Hematopoietic multipotent progenitor cell treated with erythropoietin and hydrocortisone succinate and interleukin-3 and kit ligand, for 6 days (in vitro differentiated cells): ENCODE measurements at places on chromosomes 6 and 20.

GRCh38 chr6:684831-685636 is 7.9 kb downstream of the EXOC2 start:
- no peak for DNase-seq

DNA sequence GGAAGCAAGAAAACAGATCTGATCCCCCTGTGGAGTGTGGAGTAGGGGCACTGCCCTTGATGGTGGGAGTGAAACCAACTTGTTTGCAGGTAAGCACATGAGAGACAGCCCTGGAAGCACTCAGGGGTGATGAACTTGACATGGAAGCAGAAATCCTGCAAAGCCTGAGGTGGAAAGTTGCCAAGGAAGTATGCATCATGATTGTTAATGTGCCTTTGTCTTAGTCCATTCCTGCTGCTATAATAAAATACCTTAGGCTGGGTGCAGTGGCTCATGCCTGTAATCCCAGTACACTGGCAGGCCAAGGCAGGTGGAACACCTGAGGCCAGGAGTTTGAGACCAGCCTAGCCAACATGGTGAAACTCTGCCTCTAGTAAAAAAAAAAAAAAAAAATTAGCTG is 40.2 kb upstream of the IFNGR1 start:
- DNase-seq, result no peak

GRCh38 chr20:37393863-37394542 is 48.1 kb downstream of the SRC start:
- no peak for DNase-seq

DNA sequence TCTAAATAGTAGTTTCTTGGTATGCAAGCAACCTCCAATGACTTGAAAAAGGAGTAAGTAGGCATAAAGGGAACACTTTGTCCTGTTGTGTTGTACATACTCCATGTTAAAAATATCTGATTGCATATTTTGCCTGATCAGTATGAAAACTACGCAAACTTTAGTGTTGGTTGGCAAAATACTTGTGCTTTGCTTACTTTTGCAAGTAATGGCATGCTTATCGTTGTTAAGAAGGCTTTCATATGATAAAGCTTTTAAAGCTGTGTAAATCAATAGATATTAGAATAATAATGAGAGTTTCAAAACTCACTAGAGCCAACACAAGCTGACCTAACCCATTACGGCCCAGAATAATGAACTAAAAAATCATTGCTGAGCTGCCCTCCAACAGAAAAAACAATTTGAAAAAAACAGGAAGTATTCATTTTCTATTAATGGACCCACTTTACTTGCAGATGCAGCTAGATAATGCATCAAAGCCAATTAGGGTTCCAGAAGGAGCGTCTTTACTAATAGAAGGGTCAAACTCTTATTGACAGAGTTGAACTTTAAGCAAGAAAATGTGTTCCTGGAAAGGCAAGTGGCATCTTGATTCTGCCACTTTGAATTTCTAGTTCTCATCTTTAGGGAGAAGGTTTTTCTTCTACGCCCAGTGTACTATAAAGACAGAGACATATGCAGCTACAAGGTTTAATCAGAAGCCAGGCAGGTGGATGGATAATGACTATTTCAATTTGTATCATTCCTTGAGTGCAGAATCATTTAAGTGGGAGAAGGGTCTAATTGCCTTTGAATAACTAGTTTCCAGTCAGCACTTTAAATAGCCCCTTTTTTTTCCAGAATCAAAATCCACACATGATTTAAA is 82.2 kb downstream of the SNAP25 start:
- DNase-seq, result no peak

GRCh38 chr6:129750360-129750759 is 40.4 kb upstream of the ARHGAP18 start:
- peak; percentile 88 for DNase-seq

DNA sequence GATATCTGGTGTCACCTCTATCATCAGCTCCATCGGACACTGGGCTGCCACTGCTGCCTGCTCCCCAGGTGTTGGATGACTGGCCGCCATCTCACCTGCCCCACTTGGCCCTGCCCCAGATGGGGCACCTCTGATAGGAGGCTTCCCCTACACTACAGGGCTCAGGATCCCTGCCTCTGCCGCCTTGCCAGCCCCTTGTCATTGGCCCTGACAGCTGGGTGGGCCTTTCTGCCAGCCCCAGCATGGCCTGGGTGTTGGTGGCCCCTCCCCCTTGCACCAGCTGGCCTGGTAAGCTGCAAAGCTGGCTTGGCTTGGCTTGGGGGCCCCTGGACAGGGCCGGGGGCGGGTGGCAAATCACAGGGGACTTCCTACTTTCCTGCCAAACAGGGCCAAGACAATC is 10.6 kb downstream of the PACSIN1 start:
- DNase-seq, result no peak
